Stimulated activated CD4-positive, alpha-beta T cell treated with anti-CD3 and anti-CD28 coated beads, Interleukin-12 subunit alpha, Interleukin-12 subunit beta, amount 100 ng/mL, for 48 hours (primary cell): ENCODE measurements at places on chromosomes 7 and 10.

GRCh38 chr10:19570991-19571390 lies 245.2 kb upstream of the PLXDC2 start:
- DNase-seq: no peak

DNA sequence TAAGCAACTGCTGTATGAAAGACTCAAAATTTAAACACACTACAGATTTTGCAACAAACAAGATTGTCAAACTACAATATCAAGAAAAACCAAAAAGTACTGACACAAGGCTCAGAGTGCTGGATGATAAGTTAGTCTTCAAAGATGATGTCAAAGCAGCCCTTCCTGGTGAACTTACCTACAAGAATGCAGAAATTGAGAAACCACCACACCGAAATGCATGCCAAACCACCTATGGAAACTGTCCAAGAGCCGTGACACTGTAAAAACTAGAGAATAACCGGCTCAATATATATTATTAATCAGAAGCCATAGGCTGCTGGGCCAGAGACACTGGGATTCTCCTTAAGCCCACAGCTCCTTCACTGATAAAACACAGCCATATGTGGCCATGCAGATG lies 25.3 kb downstream of the DENND11 start:
- no peak for DNase-seq

- peak; percentile 54 for DNase-seq
These were observed 29.3 kb upstream of the ADD3 start for GRCh38 chr10:109978481-109978880.

DNA sequence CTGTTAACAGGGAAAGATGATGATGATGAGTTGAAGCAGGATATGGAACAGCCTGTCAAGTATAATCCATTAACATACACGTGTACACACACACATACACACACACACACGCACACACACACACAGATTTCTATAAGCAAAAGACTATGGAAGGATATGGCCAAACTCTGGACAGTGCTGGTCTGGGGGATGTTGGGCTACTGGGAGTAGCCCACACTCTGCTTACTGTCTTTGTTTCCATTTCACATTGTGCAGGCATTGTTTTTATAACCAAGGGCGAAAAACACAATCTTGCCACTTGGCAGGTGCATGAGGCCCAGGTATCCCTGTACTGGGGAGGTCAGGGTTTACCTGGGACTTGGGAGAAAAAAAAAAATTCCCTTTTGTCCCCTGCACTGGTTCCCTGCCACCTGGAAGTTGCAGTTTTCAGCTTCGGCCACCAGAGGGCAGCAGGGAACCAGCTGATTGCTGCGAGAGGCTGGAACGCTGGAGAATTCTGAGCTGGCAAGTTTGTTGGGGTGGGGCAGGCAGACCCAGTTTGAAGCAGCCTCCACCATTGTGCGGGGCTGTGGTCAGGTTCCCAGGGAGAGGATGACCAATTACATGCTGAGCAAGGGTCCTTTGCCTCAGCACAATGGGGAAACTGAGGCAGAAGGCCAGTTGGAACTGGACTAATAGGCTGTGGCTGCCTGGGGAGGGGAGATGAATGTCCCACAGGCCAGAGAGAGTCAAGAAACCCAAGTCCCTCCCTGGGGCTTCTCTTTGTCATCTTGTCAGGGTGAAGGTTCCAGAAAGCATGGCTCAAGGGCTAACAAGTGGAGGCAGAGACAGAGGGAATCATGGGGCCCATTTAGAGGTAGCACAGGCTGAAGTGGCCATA lies 27.3 kb downstream of the PPIF start:
- DNase-seq: peak; percentile 80

- DNase-seq: no peak
These were observed 1461.4 kb downstream of the GATA3 start for GRCh38 chr10:9515922-9516321.

- DNase-seq: no peak
These were observed 51.2 kb downstream of the ANLN start for GRCh38 chr7:36440880-36441279.

GRCh38 chr10:102434394-102435132 lies 2.2 kb upstream of the CUEDC2 start:
- DNase-seq: no peak
